Gastroesophageal sphincter (tissue), 4 donors: ENCODE measurements at places on chromosomes 16 and 17.
A peak's percentile ranks its signal among the peaks of the same experiment; 100 is the strongest.

DNA sequence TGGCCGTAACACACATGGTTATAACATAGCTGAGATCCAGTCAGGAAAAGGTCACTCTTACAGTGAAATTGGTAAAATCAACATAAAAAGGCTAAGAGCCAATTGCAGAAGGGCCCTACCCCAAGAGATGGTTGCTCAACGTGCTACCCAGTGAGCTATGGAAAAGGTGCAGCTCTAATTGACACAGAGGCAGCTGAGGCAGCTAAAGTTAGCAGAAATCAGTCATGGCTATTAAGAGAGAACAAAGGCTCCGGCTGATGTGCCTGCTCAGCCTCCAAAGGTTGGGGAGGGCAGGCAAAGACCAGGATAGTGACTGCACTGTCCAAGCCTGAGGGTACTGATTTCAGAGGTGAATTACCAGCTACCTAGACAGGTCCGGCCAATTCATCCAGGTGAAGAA, 76.5 kb upstream of the ATP2A3 start:
- no peak for ATAC-seq

DNA sequence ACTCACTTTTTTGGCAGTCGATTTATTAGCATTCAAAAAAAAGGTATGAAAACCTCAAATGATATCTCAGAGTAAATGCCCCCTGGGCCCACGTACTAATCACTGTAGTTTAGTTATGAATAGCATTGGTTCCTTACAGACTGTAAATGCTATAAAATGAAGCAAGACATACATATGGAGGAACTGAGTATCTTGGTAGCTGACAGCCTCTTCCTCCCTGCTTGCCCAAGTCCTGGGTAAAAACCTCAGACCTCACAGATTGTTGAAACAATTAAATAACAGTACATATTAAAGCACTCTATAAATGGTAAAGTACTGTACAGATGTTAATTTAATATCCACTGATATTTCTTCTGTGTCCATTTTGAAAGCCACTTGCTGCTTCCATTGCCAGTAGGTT, 33.2 kb upstream of the ABCC11 start:
- ATAC-seq, result no peak

GRCh38 chr17:82797061-82797460, 42.8 kb downstream of the ZNF750 start:
- ATAC-seq, result no peak

DNA sequence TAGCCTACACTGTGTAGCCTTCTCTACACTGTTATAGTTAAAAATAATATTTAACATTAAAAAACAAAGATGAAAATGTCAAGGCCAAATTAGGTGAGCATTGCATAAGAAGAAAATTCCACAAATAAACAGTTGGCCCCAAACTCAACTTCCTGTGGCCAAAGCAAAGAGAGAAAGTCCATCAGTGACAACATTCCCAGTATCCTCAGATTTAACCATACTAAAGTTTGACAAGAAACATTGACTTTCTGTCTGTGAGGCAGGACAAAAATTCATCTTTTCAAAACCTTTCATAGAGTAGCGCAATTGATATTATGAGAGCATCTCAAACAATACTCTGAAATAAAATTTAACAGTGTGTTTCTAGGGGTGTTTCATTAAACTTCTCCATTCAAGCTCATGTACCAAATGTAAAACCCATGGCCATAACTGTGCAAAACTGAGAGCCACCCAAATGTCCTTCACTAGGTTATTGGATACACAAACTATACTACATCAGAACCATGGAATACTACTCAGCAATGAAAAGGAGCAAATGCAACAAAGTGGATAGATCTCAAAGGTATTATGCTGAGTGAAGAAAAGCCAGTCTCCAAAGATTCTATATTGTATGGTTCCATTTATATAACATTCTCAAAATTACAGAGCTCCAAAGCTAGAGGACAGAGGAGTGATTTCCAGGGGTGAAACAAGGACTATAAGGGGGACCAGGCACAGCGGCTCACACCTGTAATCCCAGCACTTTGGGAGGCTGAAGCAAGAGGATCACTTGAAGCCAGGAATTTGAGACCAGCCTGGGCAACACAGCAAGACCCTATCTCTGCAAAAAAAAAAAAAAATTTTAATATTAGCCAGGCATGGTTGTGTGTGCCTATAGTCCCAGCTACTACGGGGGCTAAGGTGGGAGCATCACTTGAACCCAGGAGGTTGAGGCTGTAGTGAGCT, 38.7 kb downstream of the TMEM114 start:
- ATAC-seq, result no peak

DNA sequence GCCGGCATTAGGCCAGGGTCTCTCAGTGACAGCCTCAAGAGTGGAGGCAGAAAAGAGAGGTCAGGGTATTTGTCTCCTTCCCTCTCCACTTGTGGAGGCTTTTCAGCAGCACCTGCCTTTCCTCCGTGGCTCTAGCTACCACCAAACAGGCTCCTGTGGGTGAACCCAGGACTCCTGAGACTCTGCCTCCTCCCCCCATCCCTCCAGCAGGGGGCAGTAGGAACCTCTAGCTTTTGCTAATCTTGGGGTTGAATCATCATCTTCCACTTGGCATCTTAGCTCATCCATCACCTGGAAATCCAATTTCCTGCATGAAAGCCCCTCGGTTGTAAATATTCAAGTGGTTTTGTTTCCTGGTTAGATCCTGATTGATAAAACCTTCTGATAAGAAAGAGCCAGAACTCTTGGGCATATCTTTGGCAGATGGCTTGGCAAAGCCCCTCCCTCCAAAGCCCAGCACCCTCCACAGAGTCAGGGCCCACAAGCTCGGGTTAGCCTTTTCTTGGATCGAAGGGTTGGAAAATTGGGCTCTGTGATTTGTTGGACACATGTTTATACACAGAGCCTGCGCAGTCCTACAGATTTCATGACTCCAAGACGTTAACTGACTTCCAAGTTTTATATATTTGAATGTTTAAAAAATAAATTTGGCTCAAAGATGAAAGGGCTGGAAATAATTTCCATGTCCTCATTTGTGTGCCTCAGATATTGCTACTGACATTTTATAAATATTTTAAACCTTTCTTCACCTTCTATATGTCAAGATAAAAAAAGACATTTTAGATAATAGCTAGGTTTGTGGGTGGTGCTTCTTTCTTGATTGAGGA, 322.1 kb downstream of the MAP2K4 start:
- no peak for ATAC-seq

- no peak for ATAC-seq
Measured at GRCh38 chr16:11072420-11073153, 128.2 kb downstream of the CLEC16A start.

DNA sequence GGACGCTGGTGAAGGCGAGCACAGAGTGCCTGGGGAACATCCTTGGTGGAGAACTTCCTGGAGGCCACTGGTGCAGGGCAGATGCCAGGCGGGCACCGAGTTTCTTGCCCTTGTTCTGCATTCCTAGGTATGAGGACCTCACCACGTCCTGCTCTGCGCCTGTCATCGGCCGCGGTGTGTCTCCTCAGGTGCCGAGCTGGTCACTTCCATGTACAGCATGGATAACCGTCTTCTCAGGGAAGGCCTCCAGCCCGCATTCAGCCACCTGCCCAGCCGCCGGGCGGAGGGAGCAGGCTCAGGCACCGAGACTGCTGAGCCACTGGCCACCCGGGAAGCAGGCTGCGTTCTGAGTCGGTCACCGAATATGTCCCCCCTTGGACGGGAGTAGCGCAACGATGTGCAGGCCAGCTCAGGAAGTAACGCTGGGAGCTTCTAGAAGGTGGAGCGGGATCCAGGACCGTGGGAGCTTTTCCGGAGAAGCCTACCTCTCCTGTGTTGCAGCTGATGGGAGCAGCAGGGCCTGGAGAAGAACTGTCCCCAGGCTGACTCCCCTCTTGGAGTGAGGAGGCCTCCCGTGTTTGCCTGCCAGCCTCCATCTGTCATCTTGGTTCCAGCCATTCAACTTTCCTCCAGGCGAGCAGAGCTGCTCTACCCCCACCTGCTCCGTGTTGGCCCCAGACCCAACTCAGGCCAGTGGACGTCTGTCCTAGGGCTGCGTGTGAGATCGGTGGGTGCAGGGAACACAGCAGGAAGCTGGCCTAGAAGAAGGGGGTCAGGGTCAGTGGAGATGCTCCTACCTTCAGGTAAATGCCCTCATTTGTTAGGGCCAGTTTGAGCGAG, 2.1 kb upstream of the BAIAP2 start:
- no peak for ATAC-seq

- ATAC-seq, result no peak
Measured at GRCh38 chr16:50311134-50311528, 44.8 kb downstream of the ADCY7 start.

- ATAC-seq, result no peak
Measured at GRCh38 chr16:23367564-23367963, 65.5 kb downstream of the SCNN1B start.

DNA sequence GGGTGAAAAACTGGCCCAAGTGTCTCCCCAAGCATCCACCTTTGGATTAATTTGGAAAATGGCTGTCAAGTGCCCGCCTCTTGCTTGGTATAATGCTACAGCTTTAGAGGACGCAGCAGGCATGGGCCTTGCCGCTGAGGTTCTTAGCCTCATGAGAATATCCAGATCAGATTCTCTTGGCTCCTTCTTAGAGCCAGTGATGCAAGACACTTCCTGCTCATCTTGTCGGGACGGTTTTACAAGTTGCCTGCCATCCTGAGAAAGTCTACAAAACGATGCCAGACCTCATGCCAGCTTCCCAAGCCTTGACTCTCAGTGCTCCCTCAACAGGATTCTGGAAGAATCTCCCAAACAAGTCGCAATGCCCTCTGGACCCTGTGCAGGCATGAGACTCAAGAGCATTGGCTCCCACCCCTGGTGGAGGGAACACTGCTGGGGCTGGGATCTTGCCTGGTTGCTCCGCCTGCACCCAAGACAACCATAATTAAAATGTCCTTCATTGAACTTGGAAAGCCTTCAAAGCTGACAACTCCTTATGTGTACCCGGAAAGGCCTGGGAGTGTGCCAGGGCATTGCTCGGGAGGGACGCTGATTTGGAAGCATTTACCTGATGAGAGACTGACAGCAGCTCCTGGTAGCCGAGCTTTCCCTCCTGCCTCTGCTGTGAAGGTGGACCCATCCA, 25.8 kb upstream of the STH start:
- ATAC-seq, result no peak

DNA sequence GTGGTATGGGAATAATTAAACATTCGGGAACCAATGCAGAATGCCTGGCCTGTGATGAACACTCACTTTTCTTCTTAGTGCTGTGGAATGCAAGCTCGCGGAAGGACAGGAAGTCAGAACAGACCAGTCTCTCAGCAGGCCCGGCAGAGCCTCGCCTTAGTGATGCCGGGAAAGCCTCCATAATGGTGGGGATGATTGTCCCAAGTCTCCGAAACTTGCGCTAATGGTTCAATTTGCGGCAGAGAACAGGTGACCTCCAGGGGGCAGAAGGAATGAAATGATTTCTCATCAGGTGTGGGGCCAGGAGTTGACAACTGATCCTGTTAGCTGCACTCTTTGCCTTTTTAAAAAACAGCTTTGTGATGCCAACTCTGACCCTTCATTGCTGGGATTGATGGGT, 170.6 kb downstream of the GSG1L start:
- no peak for ATAC-seq

DNA sequence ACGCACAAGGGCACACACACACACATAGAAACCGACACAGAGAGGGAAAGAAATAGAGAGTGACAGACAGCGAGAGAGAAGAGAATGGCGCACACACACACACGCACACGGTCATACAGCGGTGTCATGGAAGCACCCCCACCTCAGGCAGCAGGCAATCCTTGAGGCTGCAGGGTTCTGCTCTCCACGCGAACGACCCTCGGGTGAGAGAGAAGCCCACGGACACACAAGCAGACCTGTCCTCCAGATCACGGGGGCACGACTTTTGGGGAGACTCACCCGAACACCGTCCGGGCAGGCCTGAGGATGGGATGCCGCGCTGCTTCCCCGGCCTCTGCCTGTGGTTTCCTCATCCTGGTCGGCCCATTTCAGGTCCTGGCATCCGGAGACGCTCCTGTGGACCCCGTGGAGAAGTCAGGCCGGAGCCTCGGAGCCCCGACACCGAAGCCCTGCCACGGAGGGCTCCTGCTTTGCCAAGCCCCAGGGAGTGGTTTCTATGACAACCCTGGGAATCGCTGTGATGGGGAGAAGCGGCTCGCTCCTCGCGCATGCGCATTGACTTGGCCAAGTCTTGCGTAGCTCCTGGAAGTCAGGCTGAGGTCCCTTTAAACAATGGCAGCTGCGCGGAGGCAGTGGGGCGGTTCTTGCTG, 118.2 kb upstream of the KCNJ18 start:
- peak; percentile 74 for ATAC-seq

DNA sequence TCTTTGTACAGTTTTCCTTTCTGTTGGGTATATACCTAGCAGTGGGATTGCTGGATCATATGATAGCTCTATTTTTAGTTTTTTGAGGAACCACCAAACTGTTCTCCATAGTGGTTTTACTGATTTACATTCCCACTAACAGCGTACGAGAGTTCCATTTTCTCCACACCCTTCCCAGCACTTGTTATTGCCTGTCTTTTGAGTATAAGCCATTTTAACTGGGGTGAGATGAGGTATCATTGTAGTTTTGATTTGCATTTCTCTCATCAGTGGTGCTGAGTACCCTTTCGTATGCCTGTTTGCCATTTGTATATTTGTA, 887 bp upstream of the EVI2B start:
- no peak for ATAC-seq

DNA sequence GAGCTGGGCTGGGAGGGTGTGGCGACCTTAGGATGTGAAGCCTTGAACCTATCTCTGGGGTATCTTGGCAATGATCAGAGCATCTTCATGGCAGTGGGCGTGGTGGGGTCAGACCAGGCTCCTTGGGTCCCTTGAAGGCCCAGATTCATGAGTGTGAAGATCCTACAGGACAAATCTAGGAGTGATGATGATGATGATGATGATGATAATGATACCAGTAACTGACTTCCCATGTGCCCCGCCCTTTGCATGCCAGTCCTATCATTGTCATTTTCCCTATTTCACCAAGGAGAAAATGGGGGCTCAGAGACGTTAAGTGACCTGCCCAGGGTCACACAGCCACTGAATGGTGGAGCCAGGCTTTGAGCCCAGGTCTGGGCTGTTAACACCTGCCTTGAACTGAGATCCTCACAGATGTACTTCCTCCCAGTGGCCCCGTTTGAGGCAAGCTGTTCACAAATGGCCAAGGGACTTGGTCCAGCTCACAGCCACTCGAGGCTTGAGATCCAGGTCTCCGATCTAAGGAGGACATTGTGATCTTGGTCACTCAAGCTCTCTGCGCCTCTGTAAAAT, 13.4 kb downstream of the SLC12A3 start:
- ATAC-seq, result no peak

- no peak for ATAC-seq
Measured at GRCh38 chr17:63983320-63983719, 10.6 kb upstream of the SCN4A start.

- no peak for ATAC-seq
Measured at GRCh38 chr16:12323007-12323758, 346.6 kb downstream of the SNX29 start.
